LHCN-M2 (cell line): ENCODE measurements at places on chromosomes 11 and 22. TPM values are rescaled to one million over a fixed set of nuclear protein-coding genes. Genes with fewer than 3 reads are reported as not detected.

- peak; percentile 53 for DNase-seq
These were observed 4.2 kb downstream of the SPI1 start for GRCh38 chr11:47373876-47374719.

GRCh38 chr22:36016684-36017083 lies 11.9 kb downstream of the RBFOX2 start:
- no peak for DNase-seq

DNA sequence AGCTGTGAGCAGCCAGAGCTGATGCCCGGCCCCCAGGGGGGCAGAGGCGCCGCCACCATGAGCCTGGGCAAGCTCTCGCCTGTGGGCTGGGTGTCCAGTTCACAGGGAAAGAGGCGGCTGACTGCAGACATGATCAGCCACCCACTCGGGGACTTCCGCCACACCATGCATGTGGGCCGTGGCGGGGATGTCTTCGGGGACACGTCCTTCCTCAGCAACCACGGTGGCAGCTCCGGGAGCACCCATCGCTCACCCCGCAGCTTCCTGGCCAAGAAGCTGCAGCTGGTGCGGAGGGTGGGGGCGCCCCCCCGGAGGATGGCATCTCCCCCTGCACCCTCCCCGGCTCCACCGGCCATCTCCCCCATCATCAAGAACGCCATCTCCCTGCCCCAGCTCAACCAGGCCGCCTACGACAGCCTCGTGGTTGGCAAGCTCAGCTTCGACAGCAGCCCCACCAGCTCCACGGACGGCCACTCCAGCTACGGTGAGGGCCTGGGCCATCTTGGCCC lies 6.1 kb downstream of the CDC42EP1 start:
- no peak for DNase-seq

DNA sequence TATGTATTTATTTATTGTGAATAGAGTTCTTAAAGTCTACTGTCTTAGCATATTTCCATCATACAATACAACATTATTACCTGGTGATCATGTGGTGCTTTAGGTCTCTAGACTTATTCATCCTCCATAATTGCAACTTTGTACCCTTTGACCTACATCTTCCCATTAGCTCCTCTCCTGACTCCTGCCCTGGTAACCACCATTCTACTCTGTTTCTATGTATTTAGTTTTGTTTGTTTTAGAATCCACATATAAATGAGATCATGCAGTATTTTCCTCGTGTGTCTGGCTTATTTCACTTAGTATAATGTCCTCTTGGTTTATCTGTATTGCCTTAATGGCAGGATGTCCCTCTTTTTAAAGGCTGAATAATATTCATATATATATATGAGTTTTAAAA lies 22.7 kb downstream of the NCAM1 start:
- no peak for DNase-seq

- DNase-seq: peak; percentile 34
These were observed 616 bp downstream of the BTBD10 start for GRCh38 chr11:13462311-13462900.

- DNase-seq: peak; percentile 90
These were observed 22.7 kb downstream of the BTBD10 start for GRCh38 chr11:13440100-13440855.

GRCh38 chr22:27407369-27407985 lies 394.1 kb downstream of the MN1 start:
- no peak for DNase-seq

DNA sequence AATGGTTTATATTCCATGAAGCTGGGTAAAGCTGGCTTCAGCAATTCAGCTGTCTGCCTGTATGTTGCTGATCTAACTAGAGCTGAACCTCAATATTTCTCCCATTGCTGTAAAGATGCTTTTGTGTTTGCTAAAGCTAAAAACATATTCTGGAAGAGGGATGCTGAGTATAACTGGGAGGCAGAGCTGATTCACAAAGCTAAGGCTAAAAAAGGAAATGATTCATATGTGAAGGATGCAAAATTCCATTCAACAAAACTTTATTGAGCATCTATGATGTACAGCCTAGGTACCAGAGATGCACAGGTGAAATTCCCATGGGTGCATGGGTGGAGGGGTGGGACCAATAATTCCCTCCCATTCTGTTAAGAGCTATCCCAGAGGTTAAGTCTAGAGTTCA lies 193.9 kb downstream of the KIF18A start:
- peak; percentile 35 for DNase-seq

GRCh38 chr11:66686100-66686785 lies 8.6 kb upstream of the RBM4B start:
- no peak for DNase-seq

DNA sequence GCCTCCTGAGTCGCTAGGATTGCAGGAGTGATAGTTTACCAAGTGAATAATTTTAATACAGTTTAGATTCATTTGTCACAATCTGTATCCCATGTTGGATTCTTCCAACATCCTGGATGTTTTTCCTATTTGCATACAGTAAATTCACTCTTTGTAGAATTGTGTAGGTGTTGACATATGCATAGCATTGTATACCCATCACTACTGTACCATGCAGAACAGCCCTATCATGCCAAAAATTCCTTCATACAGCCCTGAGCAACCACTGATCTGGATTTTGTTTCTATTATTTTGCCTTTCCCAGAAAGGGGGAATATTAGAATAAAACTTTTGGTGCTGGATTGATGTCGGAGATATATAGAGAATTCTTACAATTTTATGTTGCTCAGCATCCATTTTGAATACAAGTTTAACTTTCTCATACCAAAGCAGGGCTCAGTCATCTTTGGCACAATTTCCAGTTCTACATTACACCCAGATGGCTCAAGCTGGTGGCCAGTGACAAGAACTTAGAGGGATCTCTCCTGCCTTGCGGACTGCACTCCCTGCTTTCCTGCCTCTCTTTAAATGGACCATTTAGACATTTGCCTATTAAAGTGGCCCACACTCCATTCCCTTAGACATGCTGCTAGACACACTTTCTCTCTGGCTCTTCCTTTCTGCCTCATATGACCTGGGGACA lies 45.4 kb upstream of the CFAP300 start:
- no peak for DNase-seq

- no peak for DNase-seq
These were observed 502.1 kb downstream of the MN1 start for GRCh38 chr22:27299181-27300085.

- no peak for DNase-seq
These were observed 109.1 kb upstream of the TIMP3 start for GRCh38 chr22:32692371-32692770.

GRCh38 chr11:114819028-114819427 lies 140.7 kb downstream of the NXPE2 start:
- no peak for DNase-seq

DNA sequence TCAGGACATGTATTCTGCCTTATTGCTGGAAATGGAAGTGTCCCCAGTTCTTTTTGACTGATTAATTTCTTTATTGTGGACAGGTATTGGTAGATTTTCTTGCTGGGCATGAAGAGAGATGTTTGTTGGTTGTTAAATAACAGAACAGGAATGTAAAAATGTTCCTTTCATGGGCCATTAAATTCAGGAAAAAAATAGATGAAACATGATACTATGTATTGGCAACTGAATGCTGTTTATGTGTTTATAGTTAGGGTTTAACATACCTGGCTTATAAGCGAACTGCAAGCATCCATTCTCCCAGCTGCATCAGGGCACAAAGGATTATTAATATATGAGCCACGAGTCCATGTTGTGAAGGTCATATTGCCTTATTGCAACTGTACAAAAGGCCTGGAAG lies 368.5 kb downstream of the NELL1 start:
- no peak for DNase-seq

- peak; percentile 72 for DNase-seq
These were observed 12.5 kb downstream of the NNMT start for GRCh38 chr11:114308689-114309089.

- DNase-seq: no peak
These were observed 1.8 kb downstream of the PGGHG start for GRCh38 chr11:290621-291231.

- peak; percentile 43 for DNase-seq
These were observed 49.2 kb downstream of the CNTN5 start for GRCh38 chr11:99069856-99070444.

GRCh38 chr11:96986516-96986915 lies 596.7 kb downstream of the JRKL start:
- DNase-seq: peak; percentile 50

- DNase-seq: no peak
These were observed 161.8 kb downstream of the SOX6 start for GRCh38 chr11:16194566-16194965.

DNA sequence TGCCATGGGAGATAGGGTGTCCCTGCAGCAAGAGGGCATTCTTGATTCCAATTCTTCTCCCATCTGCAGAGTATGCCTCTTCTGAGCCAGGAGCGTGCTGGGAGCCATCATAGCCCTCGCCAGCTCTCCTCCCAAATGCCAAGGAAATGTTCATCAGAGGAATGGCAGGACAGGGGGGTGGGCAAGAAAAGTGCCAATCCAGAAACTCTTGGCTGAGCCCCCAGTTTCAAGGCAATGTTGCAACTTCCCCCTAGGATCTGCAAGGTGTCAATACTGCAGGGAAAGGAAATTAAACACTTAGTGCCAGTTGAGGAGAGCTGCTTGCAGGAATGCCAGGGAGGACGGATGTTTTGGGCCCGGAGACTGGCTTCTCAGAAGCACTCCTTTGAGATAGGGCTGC lies 94.8 kb upstream of the PRDM11 start:
- DNase-seq: no peak

DNA sequence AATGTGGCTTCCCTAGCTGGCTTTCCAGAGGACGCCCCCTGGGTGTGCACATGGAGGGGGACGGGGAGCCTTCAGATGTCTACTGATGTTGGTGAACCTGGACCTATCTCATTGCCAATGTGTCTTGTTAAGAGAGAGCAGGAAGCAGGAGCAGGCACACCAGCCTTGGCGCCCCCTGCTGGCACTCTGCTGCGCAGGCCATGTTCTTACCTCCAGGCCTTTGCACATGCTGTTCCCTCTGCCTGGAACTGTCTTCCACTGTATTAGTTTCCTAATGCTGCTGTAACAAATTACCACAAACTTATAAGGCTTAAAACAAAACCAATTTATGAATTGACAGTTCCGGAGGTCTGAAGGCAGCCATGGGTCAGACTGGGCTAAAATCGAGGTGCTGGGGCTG lies 23.6 kb upstream of the MN1 start:
- DNase-seq: no peak

GRCh38 chr11:3627291-3627690 lies 14.5 kb downstream of the ART5 start:
- DNase-seq: peak; percentile 77

GRCh38 chr11:60852117-60852981 lies 3.4 kb downstream of the PTGDR2 start:
- no peak for DNase-seq

GRCh38 chr11:111733611-111734088 lies 32.5 kb downstream of the PPP2R1B start:
- no peak for DNase-seq

GRCh38 chr11:115067900-115068530 lies 389.7 kb downstream of the NXPE2 start:
- no peak for DNase-seq

DNA sequence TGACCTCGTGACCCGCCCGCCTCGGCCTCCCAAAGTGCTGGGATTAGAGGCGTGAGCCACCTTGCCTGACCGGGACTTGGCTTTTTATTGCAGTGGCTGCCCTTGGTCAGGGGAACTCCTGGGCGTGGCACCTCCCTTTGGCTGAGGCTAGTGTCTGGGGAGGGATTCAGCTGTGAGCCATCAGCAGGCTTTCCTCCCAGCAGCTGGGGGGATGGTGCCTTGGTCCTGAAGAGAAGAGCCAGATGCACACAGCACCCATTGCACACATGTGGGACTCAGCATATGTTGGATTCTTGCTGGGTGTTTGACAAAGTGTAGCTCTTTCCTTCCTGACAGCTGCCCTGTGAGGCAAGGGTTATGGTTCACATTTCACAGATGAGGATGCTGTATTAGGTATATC lies 8.4 kb downstream of the CYTH4 start:
- DNase-seq: peak; percentile 53

DNA sequence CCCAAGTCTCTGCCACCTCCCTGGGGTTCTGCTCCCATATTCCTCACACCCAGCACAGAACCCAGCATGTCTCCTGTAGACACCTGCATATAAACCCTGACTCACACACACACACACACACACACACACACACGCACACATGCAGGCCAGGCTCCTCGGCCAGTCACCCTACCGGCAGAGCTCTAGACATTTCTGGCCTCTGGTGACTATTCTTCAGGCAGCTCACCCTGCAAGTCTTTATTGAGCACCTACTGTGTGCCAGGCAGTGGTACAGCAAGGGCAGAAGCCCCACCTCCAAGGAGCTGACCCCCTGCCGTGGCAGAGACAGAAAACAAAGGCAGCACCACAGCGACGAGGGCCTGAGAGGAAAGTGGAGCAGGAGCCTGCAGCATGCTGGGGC lies 50.3 kb downstream of the CDKN1C start:
- DNase-seq: peak; percentile 19

- DNase-seq: peak; percentile 76
These were observed 269.9 kb upstream of the SORL1-AS1 start for GRCh38 chr11:121722431-121723245.

DNA sequence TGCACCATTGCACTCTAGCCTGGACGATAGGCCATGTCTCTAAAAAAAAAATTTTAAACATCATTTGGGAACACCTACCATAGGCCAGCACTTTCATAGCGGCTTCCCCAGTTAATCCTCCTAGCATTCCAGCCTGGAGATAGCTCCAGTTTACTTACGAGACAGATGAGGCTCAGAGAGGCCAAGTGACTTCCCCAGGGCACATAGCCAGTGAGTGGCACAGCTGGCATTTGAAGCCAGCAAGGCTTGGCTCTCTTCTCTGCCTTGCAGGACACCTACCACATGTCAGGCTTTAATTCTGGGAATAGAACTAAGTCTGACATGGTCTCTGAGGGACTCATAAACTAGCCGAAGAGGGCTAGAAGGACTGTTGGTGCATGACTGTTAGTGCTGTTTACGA lies 4.9 kb upstream of the TAGLN start:
- no peak for DNase-seq

DNA sequence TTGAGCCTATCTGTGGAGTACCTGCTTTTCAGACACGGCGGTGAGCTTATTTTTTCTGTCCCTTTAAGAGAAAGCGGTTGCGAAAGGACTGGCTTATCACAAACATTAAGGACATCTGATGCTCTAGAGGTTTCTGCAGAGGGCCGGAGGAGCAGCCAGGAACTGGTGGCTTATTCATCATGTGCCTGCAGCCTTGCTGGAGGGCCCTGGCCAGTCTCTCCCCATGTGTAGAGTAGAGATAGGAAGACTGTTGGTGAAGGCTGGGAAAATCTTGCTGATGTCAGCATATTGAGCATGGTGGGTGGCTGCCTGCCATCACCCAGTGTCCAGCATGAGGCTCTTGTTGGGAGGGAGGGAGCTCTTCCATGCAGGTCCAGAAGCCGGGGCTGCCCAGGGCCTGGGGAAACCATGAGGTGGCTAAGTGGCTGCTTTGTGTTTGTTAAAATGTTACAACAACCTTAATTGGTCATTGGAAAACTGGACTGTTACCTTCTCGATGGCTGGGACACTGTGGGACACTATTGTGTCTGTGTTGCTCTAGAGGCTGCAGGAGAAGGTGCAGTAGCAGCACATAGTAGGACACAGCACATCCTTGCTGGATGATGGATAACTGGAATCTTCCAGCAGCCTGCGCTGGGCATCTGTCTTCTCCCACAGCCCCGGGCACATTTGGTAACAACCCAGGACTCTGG lies 54.3 kb downstream of the TSPAN18 start:
- no peak for DNase-seq

Gene ATM
- total RNA-seq: 47.9 and 83.0 TPM in 2 replicates

Gene OR5A1
- total RNA-seq: not detected in 2 replicates

Gene DEFB131B
- total RNA-seq: not detected in 2 replicates

Gene PANX2
- 0.17 TPM in 1 of 2 replicates, not detected in the other for total RNA-seq

Gene TSGA10IP
- total RNA-seq: 0.06 TPM in 1 of 2 replicates, not detected in the other

Gene AMPD3
- total RNA-seq: 19.2 and 23.8 TPM in 2 replicates

Gene ASCL2
- total RNA-seq: not detected in 2 replicates

Gene BCL2L13
- 81.5 and 89.2 TPM in 2 replicates for total RNA-seq

Gene APOL4
- total RNA-seq: 0.17 TPM in 1 of 2 replicates, not detected in the other

Gene GAL
- total RNA-seq: not detected in 2 replicates

Gene GLYAT
- total RNA-seq: not detected in 2 replicates
